Chondrocyte (in vitro differentiated cells): ENCODE measurements at places on chromosomes 16 and 17. TPM values are rescaled to one million over a fixed set of nuclear protein-coding genes. Genes with fewer than 3 reads are reported as not detected.

DNA sequence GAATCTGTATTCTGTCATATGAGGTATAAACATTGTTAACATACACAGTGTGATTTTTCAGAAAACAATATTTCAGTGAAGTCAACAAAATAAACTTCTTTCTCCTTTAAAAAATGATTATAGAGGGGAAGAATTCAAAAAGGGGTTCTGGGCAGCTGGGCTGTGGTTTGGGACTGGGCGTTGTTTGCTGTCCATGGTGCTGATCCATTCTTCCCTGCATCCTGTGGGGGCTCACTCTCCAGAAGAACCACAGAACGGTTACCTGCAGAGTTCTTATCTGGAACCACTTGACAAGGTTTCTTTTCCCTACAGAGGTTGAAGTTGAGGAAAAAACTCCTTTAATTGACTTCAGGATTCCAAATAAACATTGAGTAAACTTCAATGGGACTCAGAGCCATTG is 1091.0 kb downstream of the CDH8 start:
- H3K27me3 ChIP-seq, result no peaks in the 10 kb centered on the region
- no peaks in the 10 kb centered on the region for H3K36me3 ChIP-seq
- no peak overlapping the region for H3K27ac ChIP-seq

DNA sequence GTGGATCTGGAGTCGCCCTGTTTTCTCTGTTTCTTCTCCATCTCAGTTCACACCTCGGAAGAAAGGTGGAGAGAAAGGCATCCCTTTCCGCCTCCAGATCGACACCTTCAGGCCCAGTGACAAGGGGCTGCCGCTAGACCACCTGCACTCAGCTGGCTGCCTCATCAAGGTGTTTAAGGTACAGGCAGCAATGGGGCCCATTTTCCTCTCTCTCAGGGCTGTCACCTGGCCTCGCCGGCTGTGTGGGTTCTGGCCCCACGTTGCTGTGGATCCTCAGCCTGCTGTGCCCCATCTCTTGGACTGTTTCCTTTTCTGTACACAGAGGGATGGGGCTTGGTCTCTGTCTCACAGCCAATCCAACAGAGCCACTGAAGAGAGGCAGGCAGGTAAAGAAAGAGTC is 17.4 kb upstream of the STAC2 start:
- H3K27ac ChIP-seq, result no peak overlapping the region
- no peaks in the 10 kb centered on the region for H3K36me3 ChIP-seq
- H3K27me3 ChIP-seq, result peaks cover 3% of the 10 kb centered on the region
- no peak for DNase-seq

Gene GPR139
- not detected in 3 replicates for total RNA-seq

DNA sequence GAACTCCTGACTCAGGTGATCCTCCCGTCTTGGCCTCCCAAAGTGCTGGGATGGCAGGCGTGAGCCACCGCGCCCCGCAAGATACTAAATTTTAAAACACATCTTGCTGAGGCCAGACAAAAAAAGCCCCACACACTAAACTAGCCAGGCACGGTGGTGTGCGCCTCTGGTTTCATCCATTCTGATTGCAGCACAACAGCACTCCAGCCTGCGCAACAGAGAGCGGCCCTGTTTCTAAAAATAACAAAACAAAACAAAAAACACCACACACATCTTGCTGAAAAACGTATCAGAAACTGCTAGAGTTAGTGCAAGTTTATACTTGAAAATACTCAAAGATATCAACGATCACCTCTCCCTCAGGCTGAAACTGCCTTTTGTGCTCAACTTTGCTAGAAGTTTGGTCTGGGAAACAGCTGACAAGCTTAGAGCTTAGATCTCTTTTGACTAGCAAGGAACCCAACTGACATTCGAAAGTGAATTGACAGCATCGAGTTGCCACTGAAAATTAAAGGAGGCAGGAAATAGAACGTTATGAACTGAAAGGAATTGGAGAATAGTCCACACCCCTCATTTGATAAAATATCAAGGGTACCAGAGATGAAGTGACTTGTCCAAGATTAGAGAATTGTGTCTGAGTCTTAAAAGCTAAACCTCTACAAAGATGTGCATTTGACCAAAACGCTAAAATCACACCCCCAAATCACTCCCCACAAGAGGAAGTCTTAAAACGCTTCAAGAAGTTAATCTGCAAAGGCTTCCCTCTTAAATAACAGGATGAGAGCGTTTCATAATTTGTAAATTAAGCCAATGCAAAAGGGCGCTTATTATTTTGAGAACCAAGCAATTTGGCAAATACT is 908 bp downstream of the COG4 start:
- peak overlapping the region; percentile 99 for H3K27ac ChIP-seq
- peaks cover 50% of the 10 kb centered on the region for H3K4me1 ChIP-seq
- no peak for DNase-seq
- H3K4me3 ChIP-seq, result peak overlapping the region; percentile 93
- H3K36me3 ChIP-seq, result peaks cover 6% of the 10 kb centered on the region

DNA sequence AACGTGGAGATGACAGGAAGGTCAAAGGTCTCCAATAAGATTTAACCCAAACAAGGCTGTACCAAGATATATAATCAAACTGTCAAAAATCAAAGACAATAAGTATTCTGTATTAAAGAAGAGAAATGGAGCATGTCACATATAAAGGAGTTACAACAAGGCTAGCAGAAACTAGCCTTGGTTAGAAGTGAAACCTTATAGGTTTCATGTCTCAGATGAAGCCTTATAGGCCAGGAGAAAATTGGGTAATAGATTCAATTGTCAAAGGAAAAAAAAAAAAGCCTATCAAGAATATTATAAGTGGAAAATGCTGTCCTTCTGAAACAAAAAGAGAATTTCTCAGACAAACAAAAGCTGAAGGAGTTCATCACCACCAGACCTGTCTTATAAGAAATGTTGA is 419.4 kb downstream of the CDH11 start:
- no peaks in the 10 kb centered on the region for H3K4me1 ChIP-seq
- no peak overlapping the region for H3K27ac ChIP-seq
- no peak overlapping the region for H3K4me3 ChIP-seq
- peaks cover 2% of the 10 kb centered on the region for H3K36me3 ChIP-seq
- no peaks in the 10 kb centered on the region for H3K27me3 ChIP-seq

DNA sequence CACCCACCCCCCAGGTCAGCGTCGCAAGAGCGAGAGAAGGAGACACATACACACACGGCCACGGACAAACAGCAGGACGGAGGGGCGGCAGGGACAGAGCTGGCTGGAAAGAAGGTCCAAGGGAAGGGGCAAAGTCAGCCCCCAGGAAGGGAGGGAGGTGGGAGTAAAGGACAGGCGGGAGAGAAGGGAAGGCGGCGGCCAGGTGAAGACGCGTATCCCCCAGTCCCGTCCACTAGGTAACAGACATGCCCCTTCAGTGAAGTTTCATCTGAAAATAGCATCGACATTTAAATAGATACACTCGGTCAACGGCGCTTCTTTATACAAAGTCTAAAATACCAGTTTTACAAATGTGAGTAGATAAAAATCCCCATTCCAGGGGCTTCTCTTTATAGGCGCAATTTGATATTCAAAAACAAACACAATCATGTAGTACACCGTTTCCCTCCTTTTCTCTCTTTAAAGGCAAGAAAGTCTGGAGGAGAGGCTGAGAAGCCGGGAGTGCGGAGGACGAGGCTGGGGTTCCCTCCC is 4.5 kb downstream of the CBX8 start:
- no peak overlapping the region for H3K27ac ChIP-seq
- H3K4me3 ChIP-seq, result peak overlapping the region; percentile 46
- H3K4me1 ChIP-seq, result peaks cover 28% of the 10 kb centered on the region

Gene ZNF276
- total RNA-seq, result 16.2 to 23.0 TPM (median 17.4 TPM) in 3 replicates

- no peak for DNase-seq
- H3K4me3 ChIP-seq, result no peak overlapping the region
- peak overlapping the region; percentile 52 for H3K27ac ChIP-seq
These were observed 2.9 kb downstream of the MARCHF10 start for GRCh38 chr17:62805234-62805633.

DNA sequence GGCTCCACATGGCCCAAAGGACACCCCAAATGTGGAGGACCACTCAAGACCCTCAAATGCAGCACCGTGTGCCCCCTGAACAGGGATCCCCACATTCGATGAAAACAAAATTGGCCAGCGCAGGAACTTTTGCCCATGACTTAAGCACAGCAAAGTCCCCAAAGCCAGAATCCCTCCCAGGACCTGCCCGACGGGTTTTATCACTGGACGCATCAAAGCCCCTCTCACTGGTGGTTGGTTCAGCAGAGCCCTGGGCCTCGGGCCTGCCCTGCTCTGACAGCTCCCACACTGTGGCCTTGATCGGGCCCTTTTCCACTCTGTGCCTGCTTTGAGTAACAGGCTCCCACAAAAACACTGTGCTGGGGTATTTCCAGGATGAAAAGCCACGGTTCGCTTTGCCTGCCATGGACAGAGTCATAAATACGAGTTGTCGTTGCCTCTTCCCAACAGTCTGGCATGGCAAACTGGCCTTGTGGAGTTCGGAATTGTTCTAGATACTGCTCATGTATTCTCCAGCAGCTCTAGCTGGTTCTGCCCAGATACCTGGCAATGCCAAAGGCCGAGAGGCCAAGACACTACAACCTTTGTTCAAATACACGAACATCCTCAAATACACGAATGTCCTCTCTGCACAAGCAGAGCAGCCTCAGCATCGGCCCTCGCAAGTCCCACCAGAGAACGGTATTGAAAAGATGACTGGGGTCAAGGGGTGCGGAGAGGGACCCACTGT is 46.4 kb downstream of the TBC1D16 start:
- DNase-seq, result peak; percentile 61
- H3K4me1 ChIP-seq, result peaks cover 69% of the 10 kb centered on the region
- H3K27me3 ChIP-seq, result no peaks in the 10 kb centered on the region
- no peak overlapping the region for H3K4me3 ChIP-seq
- H3K36me3 ChIP-seq, result no peaks in the 10 kb centered on the region

DNA sequence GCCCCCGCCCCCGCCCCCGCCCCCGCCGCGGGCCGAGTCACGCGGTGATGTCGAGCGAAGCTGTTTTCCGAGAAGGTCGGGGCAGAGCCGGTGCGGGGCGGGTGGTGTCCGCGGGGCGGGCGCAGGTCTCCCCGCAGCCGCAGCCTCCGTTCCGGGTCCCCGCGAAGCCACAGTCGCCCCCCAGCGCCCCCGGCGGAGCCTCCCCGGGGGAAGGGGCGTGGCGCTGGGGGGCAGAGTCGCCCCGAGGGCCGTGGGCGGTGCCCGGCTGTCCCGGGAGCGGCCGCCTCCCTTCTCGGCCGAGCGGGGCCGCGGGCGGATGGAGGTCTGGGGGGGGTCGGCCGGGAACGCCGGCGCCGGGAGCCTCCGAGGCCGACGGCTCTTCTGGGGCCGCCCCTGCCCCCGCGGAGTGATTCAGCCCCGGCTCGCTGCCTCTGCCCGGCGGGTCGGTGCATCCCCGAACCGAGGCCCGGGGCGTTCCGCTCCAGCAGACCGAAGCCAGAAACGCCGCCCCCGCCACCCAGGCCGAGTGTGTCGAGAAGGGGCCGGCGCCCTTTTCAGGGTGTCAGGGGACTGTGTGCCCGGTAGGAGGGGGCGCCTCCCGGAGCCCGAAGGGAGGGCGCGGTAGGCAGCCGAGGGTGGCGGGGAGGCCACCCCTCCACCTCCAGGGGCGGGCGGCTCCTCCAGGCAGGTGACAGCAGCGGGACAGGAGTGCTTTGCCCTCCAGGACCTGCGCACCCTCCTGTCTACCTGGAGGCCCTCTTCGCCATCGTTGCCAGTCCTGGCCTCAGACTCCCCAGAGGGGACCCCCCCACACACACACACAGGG is 1.7 kb downstream of the METRNL start:
- no peaks in the 10 kb centered on the region for H3K36me3 ChIP-seq
- H3K27ac ChIP-seq, result no peak overlapping the region

DNA sequence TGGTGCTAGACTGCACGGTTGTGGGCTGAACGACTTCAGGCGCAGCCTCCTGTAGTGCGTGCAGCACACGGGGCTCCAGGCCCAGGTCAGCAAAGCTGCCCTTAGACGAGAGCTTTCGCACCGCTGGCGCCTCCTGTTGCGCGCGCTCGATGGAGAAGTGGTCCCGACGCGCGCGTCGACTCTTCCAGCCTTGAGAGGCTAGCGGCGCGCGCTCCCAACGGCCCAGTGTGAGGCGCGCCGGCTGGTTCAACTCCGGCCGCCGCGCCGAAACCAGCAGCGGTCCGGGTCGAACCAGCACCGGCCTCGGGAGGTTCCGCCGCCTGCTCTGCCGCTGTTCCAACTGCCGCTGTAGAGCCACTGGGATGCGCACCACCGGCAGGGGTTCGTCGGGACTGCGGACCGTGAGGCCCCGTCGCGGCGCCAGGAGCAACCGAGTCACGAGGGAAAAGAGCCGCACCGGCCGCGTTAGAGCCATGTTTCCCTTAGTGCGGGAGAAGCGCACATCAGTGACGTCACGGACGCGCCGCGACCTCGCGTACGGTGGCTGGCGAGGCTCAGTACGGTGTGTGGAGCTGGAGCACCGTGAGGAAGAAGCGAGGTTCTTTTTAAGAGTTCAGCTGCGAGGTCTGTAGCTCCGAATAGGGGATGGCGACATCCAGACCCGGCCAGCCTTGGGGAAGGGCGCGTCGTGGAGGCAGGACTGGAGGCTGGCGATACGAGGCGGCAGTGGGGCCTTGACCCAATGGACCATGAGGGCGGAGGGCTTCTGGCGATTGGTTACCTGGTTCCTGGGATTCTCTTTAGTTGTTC is at the start of the genes DDX28 and DUS2:
Gene DDX28, minus strand, starts transcription at position 505 of the 810 bp plus-strand sequence. Its CDS starts 30 bp downstream, at position 475.
Gene DUS2, plus strand, starts transcription at position 557 of the 810 bp plus-strand sequence. CDS start 14,740 bp downstream, outside the sequence.
- H3K4me1 ChIP-seq, result peaks cover 25% of the 10 kb centered on the region
- peak; percentile 94 for DNase-seq
- peaks cover 7% of the 10 kb centered on the region for H3K36me3 ChIP-seq
- H3K27me3 ChIP-seq, result no peaks in the 10 kb centered on the region
- H3K27ac ChIP-seq, result peak within 1 kb of the TSS; percentile 99

DNA sequence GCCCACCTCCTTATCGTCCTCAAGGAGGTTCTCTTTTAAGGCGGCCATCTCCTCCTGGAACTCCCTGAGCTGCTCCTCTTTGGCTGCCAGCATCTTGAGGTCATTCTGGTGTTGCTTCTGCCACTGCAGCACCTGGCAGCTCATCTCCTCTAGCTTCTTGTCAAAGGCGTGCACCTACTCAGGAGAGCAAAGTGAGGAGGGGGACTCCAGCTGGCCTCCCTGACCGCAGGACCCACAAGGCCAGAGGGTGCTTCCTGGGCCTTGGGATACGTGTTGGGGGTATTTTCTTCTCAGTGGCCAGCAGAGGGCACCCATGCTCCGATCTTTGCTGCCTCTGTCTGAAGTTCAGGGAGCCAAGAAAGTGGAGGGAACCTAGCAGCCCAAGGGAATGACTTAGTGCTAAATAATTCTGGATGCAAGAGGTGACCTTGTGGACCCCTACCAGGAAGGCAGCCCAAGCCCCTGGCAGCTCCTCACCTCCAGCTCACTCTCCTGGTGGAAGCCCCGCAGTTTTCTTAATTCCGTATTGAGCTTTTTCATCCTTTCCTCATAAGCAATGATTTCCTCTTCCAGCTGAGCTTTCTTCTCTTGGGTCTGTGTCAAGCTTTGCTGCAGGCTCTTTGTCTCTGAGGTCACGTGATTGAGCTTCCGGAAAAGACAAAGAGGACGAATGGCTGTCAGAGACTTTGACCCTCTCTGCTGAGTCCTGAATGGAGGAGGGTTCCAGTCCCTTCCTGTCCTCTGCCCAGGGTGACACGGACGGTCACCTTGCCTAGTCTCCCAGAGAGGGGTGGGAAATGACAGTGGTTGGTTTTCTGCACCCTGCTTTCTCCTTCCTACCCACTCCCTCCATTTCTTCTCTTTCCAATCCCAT is 31.4 kb downstream of the DHX38 start:
- peaks cover 3% of the 10 kb centered on the region for H3K36me3 ChIP-seq
- no peak overlapping the region for H3K4me3 ChIP-seq
- DNase-seq, result no peak
- no peaks in the 10 kb centered on the region for H3K27me3 ChIP-seq
- peaks cover 6% of the 10 kb centered on the region for H3K4me1 ChIP-seq

Gene ABR
- 114 to 129 TPM (median 119 TPM) in 3 replicates for total RNA-seq
